Sigmoid colon (tissue), 7 donors: ENCODE measurements at places on chromosomes 16 and 17.

DNA sequence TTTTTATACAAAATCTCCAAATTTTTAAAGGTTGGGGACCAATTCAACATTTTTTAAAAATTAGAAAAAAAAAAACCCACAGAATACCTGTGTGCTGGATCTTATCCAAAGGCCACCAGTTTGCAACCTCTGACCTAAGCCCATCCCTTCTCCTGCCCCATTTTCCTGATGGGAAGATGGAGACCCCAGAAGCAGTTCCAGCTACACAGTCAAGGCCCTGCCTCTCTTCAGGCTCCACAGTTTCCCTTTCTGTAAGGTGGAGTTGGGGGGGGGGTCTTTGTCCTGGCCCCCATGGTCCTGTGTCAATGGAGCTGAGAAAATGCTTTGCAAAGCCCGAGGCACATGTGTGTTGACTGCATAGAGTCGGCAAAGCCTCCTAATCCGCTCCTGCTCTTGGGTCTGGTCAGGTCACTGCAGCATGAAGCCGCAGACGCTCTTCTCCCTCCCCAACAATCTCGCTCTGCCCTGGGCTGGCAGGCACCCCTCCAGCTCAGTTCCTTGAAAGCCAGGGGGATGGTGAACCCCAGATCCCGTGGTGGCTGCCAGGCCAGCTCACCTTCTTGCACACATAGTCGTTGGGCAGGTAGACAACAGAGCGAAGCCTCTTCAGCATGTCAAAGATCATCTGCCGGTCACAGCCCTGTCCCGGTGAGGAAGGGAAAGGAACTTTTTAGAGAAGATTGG is 70.0 kb downstream of the CNGB1 start:
- no peak for DNase-seq

- no peak for DNase-seq
These were observed 214.3 kb upstream of the CDH5 start for GRCh38 chr16:66152181-66152580.

DNA sequence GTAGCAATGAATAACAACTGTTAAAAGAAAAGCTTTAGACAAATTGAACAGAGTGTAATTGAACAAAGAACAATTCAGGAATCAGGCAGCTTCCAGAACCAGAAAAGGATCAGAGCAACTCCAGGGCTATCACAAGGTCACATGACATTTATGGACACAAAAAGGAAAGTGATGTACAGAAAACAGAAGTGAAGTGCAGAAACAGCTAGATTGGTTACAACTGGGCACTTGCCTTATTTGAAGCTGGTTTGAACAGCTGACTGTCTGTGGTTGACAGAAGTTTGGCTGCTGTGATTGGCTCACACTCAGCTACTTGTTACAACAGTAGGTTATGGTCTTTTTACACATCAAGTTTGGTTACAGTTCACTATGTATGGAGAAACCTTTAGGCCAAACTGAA is 14.8 kb downstream of the EFCAB5 start:
- no peak for DNase-seq

DNA sequence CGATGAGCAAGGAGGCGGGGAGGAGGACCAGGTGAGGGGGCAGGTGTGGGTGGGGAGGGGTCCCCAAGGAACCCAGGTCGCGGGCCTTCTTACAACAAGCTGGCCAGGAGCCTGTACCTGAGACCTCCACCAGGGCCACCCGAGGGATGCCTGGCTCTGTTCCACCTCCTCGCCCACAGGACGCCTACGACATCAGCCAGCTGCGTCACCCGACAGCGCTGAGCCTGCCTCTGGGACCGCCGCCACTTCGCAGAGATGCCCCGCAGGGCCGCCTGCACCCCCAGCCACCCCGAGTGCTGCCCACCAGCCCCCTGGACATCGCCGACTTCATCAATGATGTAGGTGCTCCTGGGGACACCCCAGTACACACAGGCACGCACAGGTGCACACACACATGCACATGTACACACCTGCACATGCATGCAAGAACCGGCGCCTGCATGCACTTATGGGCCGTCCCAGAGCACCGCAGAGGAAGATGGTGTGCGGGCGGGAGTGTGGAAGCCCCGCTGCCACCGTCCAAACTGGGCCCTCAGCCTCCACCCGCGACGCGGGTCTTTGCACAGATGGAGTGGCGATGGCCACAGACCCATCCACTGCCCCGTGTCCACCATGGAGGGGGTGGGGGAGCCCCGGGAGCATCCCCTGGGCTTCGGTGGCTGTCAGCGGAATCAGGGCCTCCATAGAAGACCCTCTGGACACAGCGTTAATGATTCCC is 6.6 kb downstream of the SLC22A31 start:
- DNase-seq = no peak

DNA sequence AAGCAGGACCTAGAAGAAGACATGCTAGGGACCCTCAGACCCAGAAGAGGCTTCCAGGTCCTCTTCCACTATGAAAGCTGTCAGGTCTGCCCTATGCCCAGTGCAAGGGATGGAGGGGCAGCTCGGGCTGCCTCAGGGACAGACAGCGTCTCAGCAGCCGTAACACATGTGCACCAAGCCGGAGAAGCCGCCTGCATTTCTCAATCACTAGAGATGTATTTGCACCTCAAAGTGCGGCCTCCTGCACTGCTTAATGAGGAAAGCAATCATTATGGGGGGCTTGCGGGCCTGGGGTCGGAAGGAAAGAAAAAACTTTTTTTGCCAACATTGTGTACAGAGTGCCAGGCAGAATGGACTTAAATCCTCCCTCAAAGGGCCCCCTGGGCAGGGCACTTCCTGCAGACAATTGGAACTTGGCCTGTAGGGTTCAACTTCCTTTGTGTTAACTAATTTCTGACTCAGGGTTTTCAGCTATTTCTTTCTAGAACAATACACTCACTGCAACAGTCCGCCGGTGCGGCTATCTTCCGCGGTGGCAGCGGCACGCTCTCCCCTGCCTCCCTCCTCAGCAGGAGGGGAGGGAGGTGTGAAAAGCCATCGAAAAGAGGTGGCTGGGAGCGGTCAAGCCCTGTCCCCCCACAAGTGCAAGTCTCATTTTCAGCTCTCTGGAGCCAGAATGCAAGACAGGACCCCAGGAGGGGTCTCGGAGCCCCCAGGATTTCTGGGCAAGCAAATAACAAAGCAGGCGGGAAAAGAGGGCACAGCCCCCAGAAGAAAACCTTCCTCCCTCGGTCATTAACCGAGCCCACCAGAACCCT is 101.2 kb downstream of the ZNF423 start:
- DNase-seq = no peak

- DNase-seq = peak; percentile 71
These were observed 45.2 kb upstream of the BCAR1 start for GRCh38 chr16:75296606-75297005.

DNA sequence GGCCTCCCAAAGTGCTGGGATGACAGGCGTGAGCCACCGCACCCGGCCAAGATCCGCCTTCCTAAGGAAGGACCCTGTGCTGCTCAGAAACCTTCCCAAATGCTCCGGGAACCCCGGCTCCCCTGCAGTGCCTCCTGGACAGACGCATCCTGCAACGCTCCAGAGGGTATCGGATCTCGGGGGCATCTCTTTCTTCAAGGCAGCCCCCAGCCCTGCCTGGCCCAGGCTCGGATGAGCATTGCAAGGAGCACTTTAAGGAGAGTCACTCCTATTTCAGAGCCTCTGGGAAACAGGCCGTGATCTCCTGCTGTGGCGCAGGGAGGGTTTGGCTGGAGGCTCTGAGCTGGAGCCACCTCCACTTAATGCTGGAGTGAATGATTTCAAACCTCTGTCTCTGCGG is 17.2 kb upstream of the ABR start:
- DNase-seq = no peak

DNA sequence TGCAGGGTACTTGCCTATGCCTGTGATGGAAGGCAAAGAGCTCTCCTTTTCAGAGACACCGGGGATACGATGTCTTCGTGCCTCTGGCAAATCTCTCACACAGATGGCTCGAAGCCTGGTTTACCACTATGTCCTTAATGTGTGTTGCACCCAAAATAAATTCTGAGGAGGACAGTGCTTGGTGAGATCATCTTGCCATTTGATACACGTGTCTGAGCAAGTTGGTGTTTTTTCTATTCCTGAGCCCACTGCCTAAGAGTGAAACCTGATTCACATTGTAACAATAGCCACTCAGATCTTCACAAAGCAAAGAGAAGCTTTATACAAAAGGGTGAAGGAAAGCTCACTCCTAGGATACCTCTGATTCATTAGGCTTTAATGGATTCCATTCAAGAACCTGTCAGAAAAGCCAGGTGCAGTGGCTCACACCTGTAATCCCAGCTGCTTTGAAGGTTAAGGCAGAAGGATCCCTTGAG is 33.1 kb upstream of the AKAP1 start:
- DNase-seq = peak; percentile 68

DNA sequence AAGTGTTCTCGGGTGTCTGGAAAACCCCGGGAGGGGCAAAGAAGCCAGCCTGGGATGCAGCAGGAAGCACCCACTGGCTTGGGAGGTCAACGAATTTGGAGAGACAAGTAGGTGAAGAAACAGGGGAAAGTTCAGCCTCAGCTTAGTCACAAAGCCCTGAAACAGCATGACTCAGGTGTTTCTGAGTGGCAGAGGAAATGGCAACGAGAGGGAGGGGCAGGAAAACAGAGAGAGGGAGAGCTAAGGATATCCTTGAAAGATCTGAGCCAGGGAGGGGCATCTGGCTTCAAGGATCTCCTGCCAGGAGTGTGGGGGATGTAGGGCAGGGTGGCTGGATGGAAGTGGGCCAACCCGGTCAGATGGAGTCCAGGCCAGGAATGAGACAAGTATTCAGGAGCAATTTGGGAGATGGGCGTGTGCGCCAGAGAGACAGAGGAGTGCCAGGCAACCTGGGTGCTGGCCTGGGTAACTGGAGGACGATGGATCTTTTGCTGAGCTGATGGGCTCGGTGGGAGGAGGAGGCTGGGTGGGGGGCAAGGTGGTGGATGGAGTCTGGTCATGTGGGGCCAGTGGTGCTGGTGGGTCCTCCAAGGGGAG is 27.2 kb downstream of the ABCC3 start:
- DNase-seq = peak; percentile 81

GRCh38 chr16:49442805-49443204 is 69.2 kb downstream of the C16orf78 start:
- no peak for DNase-seq

- DNase-seq = peak; percentile 84
These were observed at the start of gene FAM83G for GRCh38 chr17:19004421-19005136. FAM83G (minus strand) TSS chr17:19004764; CDS start chr17:19004041, 723 bp downstream.

DNA sequence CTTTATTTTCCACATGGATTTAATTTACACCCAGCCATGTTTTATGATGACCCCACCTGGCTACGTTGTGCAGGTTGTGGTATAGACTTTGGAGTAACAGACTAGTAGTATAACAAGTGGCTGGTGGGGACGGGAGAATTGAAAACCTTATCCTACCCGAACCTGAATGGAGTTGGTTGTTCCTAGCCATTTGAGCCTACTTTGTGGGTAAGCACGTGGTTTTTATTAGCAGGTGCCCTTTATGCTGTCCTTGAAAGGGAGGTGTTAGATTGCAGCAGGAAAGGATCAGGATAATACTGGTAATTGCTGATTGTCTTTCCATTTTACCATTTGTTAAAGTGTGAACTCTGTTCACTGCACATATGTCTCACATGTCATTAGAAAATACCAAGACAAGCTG is 31.9 kb upstream of the PHAF1 start:
- DNase-seq = no peak

GRCh38 chr16:9012848-9013507 is 49.3 kb upstream of the USP7 start:
- DNase-seq = no peak

DNA sequence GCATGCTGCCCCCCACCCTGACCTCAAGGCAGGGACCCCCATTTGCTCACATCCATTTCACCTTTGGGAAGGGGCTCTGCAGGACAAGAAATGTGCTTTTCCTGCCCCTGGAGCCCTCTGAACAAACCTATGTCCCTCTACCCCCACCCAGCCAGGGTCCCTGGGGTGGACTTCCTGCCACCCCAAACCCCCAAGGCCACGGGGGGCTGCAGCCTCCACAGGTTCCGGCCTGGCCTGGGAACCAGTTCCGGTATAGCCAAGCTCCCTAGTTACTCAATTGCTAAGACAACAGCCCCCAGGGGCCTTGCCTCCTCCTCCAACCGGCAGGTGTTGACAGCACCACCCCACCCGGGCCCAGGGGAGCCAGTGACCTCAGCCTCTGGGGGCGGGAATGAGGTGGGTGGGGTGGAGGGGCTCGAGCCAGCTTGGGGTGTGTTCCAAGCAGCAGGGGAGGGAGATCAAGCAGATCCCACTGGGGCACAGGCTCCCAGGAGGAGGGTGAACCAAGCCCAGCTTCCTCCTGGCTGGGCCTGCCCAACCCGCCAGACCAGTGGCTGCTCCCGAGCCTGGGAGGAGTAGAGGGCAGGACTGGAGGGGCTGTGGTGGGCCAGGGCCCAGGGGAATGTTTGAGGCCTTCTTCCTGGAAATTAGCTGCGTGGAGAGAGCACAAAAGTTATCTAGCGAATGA is 6.6 kb downstream of the PNMT start:
- no peak for DNase-seq

DNA sequence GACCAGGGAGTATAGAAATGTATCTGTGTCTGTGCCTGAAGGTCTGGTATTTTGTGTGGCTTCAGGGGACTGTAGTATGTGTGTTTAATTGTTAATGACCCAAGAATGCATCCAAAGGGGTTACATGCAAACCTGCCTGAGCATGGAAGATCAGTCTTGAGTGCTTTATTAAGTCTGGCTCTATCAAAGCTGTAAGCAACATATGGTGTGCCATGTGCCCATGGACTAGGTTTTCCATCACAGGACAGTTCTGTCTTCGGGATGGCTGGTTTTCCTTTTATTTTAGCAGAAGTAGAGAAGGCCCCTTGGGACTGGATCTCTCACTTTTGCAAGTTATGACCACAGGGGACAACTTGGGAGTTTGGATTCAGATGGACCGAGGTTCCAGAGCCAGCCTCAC is 18.2 kb downstream of the RBFOX1 start:
- DNase-seq = no peak

DNA sequence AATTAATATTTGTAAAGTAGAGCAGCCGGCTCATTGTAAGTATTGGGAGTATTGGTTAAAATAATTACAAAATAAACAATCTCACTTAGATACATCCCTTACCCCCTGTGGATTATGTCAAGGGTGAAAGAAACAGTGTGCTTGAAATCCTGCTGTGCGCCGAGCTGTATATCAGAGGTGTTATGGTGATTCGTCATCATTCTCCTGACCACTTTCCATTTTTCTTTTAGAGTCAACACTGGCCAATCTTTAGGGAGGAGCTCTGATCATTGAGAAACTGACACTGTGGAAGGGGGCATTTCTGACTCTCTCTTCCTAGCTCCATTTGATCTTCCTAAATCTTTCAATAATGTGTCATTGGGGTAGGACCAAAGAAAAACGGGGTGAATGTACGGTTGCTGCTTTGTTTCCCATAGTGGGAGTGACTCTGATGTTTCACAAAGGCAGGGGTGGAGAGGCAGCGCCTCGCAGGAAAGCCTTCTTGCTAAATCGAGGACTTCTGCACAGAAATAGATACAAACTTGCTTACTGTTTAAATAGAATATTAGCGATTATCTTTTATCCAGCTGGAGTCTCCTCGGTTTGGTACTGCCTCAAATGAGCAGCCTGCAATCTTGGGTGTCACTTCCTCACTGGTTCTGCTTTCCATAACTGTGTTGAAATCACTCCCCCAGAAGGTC is 123.4 kb downstream of the PRKCB start:
- DNase-seq = no peak
